Activated CD8-positive, alpha-beta T cell treated with anti-CD3 and anti-CD28 coated beads, Interleukin-2, amount 10 ng/mL, durations not matched to agents 7 days and 5 days (primary cell): ENCODE measurements at places on chromosomes 12 and 14.

GRCh38 chr12:132723764-132724140 lies 13.1 kb downstream of the PGAM5 start:
- DNase-seq: no peak
- peaks cover 2% of the 10 kb centered on the region for H3K4me1 ChIP-seq
- no peak overlapping the region for H3K27ac ChIP-seq
- H3K4me3 ChIP-seq: no peak overlapping the region

- peaks cover 31% of the 10 kb centered on the region for H3K36me3 ChIP-seq
- peaks cover 24% of the 10 kb centered on the region for H3K4me1 ChIP-seq
- H3K4me3 ChIP-seq: peak within 1 kb of the TSS; percentile 36
Observed at GRCh38 chr14:20454516-20455354, at the start of the genes APEX1 and OSGEP. APEX1 (plus strand) TSS chr14:20455226; CDS start chr14:20455646, 420 bp downstream. OSGEP (minus strand) TSS chr14:20454812; CDS start chr14:20454683, 129 bp downstream.

GRCh38 chr14:63981569-63981968 lies 128.8 kb downstream of the SYNE2 start:
- peaks cover 2% of the 10 kb centered on the region for H3K4me1 ChIP-seq
- no peaks in the 10 kb centered on the region for H3K27me3 ChIP-seq
- peak overlapping the region; percentile 20 for H3K27ac ChIP-seq
- H3K4me3 ChIP-seq: no peak overlapping the region
- H3K36me3 ChIP-seq: peaks cover 71% of the 10 kb centered on the region
- no peak for DNase-seq

- DNase-seq: no peak
- no peak overlapping the region for H3K4me3 ChIP-seq
- no peaks in the 10 kb centered on the region for H3K27me3 ChIP-seq
- peaks cover 20% of the 10 kb centered on the region for H3K36me3 ChIP-seq
Observed at GRCh38 chr14:91256661-91257060, 12.2 kb upstream of the GPR68 start.

DNA sequence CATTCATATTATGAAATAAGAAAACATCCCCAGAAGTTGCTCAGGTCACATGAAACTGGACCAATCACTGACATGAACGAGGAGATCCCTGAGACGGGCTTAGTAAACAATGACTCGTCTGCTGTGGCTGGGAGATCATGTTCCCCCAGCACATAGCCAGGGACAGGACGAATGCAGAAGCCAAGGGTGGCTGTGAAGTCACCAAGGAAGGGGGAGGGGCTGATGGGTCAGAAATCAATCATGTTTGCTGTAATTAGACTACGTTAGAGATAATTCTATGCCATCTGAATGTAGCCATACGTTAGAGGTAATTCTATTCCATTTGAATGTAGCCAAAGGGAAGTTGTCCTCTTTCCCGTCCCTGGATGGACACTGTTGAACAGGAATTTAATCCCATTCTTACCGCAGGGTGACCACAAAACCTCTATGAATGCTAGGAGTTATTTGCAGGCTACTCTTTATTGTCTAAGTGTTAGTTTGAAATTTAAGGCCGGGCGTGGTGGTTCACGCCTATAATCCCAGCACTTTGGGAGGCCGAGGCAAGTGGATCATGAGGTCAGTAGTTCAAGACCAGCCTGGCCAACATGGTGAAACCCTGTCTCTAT lies 332.9 kb downstream of the TMEM132D start:
- no peak overlapping the region for H3K4me3 ChIP-seq
- no peaks in the 10 kb centered on the region for H3K4me1 ChIP-seq
- no peaks in the 10 kb centered on the region for H3K27me3 ChIP-seq
- H3K36me3 ChIP-seq: no peaks in the 10 kb centered on the region
- no peak overlapping the region for H3K27ac ChIP-seq
- no peak for DNase-seq

GRCh38 chr14:89697281-89698060 lies 257.1 kb downstream of the EFCAB11 start:
- H3K36me3 ChIP-seq: peaks cover 9% of the 10 kb centered on the region
- peak; percentile 42 for DNase-seq
- H3K4me3 ChIP-seq: no peak overlapping the region
- H3K4me1 ChIP-seq: peaks cover 41% of the 10 kb centered on the region
- H3K27me3 ChIP-seq: no peaks in the 10 kb centered on the region

GRCh38 chr14:100860556-100861187 lies 34.8 kb downstream of the MEG3 start:
- H3K27ac ChIP-seq: no peak overlapping the region
- H3K27me3 ChIP-seq: no peaks in the 10 kb centered on the region
- no peak for DNase-seq
- H3K4me1 ChIP-seq: no peaks in the 10 kb centered on the region
- H3K36me3 ChIP-seq: no peaks in the 10 kb centered on the region

GRCh38 chr14:59126714-59127436 lies 61.6 kb upstream of the DAAM1 start:
- no peak overlapping the region for H3K27ac ChIP-seq

DNA sequence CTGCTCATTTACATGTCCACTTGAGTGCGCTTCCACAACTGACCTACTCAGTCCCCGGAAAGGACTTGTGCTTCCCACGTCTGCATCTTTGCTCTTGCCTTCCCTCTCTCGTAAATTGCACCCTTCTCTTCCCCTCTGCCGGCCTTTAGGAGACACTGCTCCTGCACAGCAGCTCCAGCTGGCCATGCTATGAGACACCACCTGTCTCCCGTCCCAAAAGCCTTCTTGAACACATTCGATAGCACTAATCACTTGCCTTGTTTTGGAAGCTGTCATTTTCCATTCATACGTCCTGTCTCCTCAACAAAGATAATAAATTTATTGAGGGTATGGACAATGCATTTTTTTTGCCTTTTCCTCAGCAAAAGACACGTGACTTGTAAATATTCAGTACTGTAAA lies 15.7 kb upstream of the KCNA1 start:
- peaks cover 34% of the 10 kb centered on the region for H3K27me3 ChIP-seq
- no peaks in the 10 kb centered on the region for H3K4me1 ChIP-seq

DNA sequence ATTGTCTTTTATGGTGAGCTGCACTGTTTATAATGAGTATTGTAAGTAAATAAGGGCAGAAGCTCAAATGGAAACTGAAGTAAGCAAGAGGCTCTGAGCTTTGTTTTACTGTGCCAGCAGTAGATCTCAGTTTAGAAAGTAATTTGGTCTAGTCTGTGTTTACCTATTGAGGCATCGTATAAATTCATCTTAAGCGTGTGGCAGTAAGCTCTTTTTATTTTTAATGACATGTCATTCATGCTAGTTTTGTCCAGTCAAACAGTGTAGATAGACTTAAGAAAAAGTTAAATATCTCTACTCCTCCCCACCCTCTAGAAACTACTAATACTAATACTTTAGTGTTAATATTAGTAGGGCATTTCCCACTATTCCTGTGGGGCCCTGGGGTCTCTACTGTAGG lies 2.0 kb downstream of the ANO6 start:
- DNase-seq: no peak
- H3K4me3 ChIP-seq: peak overlapping the region; percentile 82

DNA sequence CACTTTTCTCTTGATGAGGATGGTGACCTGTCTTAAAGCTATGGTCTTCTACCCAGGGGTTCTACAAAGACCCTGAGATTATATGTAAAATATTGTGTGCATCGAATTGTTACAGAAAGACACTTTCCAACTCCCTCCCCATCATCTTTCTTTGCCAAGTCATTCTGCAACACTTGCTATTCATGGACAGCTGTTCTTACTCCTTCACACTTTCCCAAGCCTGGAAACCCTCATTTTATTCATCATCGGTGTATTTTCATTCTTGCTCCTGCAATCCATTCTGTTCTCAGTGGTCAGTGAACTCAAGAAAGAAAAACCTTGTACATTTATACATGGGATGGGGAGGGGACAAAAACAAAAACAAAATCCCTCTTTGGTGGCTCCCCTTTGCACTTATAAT lies 90.5 kb upstream of the STXBP6 start:
- DNase-seq: no peak
- no peaks in the 10 kb centered on the region for H3K4me1 ChIP-seq
- H3K27ac ChIP-seq: no peak overlapping the region
- H3K4me3 ChIP-seq: no peak overlapping the region
- no peaks in the 10 kb centered on the region for H3K27me3 ChIP-seq

GRCh38 chr14:31545328-31545727 lies 15.9 kb upstream of the NUBPL start:
- no peaks in the 10 kb centered on the region for H3K4me1 ChIP-seq
- peaks cover 18% of the 10 kb centered on the region for H3K27me3 ChIP-seq
- H3K27ac ChIP-seq: no peak overlapping the region
- DNase-seq: no peak
- H3K36me3 ChIP-seq: peaks cover 2% of the 10 kb centered on the region
- H3K4me3 ChIP-seq: no peak overlapping the region

DNA sequence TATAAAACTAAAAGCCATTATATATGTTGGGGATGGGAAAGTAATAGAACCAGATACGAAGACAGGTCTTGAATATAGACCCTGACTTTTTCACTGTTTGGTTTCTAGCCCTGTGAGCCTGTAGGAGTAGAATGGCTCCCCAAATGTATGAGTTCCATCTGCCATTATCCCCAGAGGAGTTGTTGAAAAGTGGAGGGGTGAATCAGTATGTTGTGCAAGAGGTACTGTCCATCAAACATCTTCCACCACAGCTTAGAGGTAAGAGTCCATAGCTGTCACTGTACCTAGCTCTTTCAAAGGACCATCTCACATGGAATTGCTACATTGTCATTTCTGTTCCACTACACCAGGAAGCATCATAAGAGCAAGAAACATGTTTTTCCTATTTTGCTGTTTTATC lies 1.1 kb downstream of the NCAPD2 start:
- H3K4me1 ChIP-seq: peaks cover 33% of the 10 kb centered on the region
- no peaks in the 10 kb centered on the region for H3K27me3 ChIP-seq
- H3K27ac ChIP-seq: peak overlapping the region; percentile 97

DNA sequence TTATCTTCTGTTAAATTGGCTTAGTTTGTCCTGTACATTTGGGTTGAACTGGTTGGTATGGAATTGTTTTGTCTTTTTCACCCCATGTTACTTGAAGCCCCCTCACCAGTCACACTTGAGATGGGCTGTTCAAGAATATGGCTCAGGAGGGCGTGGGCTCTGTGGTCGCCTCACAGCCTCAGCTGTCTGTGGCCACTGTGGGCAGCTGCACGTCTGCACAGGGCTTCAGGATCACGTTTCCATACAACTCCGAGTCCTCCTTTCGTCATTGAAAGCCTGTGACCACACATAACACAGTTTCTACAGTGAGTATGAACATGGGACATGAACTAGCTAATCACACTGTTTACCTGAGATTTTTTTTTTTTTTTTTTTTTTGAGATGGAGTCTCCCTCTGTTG lies 81.3 kb downstream of the MOK start:
- H3K4me3 ChIP-seq: no peak overlapping the region
- H3K27ac ChIP-seq: no peak overlapping the region
- H3K36me3 ChIP-seq: peaks cover 3% of the 10 kb centered on the region
- no peak for DNase-seq

DNA sequence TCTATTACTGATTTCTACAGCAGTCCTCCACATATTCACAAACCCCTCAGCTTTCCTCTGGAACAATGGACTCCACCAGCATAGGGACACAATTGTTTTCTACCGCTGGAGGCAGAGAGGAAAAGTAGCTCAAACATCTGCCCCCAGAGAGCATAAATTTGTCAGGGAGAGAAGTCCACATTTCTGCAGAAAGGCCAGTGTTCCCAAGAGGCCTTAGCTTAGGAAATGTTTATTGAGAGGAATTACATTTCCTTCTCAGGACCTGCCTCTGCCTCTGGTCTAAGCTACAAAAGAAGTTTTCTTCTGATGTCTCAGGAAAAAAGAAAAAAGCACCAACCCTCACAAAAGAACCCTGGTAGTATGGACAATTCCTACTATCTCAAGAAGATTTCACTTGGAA lies 217.8 kb upstream of the BMP4 start:
- no peak overlapping the region for H3K27ac ChIP-seq
- H3K27me3 ChIP-seq: peaks cover 43% of the 10 kb centered on the region
- peaks cover 9% of the 10 kb centered on the region for H3K4me1 ChIP-seq
- H3K36me3 ChIP-seq: no peaks in the 10 kb centered on the region
- DNase-seq: no peak

GRCh38 chr12:98513379-98514322 lies 1.7 kb upstream of the TMPO start:
- H3K27me3 ChIP-seq: no peaks in the 10 kb centered on the region
- H3K27ac ChIP-seq: peak overlapping the region; percentile 99
- peak overlapping the region; percentile 98 for H3K4me3 ChIP-seq

DNA sequence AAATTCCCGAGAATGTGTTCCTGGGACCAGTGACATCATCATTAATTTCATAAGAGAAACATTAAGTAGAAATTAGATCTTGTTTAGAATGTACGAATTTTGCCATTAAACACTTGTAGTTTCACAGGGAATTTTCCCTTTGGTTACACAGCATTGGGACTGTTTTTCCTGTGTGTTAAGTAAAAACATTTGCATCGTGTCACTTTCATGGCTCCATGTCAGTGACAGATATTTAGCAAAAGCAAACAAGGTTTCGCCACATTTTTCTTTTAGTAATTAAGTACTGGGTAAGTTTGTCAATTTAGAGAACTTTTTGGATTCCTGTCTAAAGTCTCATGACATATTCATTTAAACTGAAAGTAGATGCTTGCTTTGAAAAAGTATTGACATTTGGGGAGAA lies 45.5 kb upstream of the OVCH1 start:
- peaks cover 4% of the 10 kb centered on the region for H3K27me3 ChIP-seq

DNA sequence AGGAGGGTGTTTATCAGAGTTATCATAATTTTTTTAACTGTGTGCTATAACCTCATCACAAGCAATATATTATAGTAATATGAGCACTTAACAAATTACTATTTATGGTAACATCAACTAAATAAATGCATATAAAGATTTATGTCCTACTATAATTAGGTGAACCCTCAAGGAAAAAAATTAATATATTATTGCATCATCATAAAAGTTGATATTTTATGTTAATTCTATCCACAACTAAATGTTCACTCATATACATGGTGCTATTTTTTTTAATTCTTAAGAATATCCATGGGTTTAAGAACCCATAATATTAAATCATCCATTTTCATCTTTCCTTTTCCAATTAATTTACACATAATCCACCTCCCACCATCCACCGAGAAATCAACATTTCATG lies 506.0 kb upstream of the USP15 start:
- no peaks in the 10 kb centered on the region for H3K36me3 ChIP-seq
- no peaks in the 10 kb centered on the region for H3K27me3 ChIP-seq
- H3K4me3 ChIP-seq: no peak overlapping the region
- no peak for DNase-seq

- no peaks in the 10 kb centered on the region for H3K27me3 ChIP-seq
- peak; percentile 37 for DNase-seq
- H3K27ac ChIP-seq: no peak overlapping the region
- no peak overlapping the region for H3K4me3 ChIP-seq
- no peaks in the 10 kb centered on the region for H3K4me1 ChIP-seq
Observed at GRCh38 chr12:78229591-78230101, 399.0 kb downstream of the NAV3 start.
